Stimulated activated CD4-positive, alpha-beta T cell treated with anti-CD3 and anti-CD28 coated beads, Interleukin-1b, Interleukin-23, amount 100 ng/mL, for 48 hours (primary cell): ENCODE measurements at places on chromosomes 7 and 10.

DNA sequence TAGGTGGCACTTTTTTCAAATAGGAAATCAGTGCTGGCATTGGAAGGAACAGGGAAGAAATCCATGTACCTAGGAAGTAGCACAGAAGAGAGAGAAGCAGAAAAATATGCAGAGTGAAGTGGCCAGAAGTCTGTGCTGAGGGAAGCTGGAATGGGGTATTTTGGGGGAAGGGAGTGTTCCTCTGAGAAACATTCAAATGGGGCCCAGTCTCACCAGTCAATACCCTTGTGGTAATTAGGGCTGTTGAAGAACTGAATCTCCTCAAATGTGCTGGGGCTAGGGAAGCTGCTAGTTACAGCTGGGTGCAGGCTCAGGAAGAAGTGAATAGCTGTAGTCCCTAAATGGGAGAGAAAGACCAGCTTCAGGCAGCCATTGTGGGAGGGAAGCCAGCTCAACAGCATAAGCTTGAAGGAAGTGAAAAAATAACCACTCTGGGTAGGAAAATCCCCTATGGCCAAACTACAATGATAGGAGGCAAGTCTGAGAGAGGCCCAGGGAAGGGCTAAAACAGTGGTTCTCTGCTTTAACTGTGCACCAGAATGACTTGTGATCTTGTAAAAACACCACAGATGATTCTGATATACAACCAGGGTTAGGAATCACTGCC lies 7.6 kb downstream of the NDST2 start:
- DNase-seq = no peak

DNA sequence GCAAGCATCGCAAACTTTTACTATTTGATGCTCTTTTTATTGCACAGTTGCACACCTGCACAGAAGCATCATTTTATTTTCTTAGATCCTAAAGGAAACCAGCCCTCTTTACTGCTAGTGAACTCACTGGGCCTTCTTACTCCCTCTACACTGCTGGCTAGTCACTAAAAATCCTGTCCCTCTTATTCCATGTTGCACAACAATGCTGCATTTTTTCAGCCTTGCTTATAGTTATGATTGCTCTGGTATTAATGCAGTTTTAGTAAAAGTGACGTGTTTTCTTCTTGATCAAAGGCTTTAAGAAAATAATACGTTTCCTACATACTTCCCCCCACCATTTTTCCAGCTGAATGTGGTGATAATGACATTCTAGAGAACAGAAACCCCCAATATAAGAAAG lies 132.9 kb upstream of the FAM3C start:
- no peak for DNase-seq

- peak; percentile 21 for DNase-seq
These were observed 621 bp upstream of the MORN4 start for GRCh38 chr10:97633921-97634320.

DNA sequence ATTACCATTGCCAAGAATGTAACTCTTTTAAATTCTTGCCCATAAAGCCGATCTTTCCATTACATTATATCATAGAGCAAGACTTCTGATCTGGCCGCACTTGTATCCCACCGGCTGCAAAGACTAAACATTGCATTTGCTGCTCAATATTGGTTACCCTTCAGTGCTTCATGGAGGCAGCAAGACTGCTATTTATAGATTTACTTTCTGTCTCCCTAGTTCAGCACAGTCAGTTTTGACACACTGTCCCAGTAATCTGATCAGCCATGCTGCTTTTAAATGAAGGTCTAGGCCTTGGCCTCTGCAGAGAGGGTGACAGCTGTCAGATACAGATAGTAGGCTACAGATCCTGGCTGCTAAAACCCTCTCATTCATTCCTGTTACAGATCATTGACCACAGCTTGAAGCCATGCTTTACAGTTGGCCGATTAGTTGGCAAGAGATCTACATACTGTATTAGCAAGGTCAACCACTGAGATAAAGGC lies 562.6 kb upstream of the GALNT17 start:
- no peak for DNase-seq

DNA sequence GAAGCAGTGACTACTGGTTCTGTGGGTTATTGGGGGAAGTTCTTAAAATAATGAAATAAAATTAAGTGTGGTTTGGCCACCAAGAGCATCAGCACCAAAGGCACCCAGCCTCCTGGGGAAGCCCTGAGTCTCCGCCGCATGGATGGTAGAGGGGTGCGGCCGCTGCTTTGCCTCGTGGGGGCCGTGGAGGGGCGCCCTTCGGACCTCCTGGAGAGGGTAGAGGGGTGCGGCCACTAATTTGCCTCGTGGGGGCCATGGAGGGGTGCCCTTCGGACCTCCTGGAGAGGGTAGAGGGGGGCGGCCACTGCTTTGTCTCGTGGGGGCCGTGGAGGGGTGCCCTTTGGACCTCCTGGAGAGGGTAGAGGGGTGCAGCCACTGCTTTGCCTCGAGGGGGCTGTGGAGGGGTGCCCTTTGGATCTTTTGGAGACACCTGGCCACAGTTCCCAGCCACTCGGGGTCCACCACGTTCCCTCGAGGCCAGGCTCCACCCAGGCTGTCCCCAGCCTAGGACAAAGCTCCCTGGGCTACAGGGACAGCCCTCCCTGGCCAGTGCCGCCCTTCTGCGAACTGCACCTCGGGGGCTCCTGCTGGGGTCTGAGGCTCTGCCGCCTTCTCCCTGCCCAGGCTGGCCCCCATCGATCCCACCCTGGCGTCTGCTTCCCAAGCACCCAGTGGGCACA lies 535.1 kb downstream of the PTPRN2 start:
- no peak for DNase-seq

DNA sequence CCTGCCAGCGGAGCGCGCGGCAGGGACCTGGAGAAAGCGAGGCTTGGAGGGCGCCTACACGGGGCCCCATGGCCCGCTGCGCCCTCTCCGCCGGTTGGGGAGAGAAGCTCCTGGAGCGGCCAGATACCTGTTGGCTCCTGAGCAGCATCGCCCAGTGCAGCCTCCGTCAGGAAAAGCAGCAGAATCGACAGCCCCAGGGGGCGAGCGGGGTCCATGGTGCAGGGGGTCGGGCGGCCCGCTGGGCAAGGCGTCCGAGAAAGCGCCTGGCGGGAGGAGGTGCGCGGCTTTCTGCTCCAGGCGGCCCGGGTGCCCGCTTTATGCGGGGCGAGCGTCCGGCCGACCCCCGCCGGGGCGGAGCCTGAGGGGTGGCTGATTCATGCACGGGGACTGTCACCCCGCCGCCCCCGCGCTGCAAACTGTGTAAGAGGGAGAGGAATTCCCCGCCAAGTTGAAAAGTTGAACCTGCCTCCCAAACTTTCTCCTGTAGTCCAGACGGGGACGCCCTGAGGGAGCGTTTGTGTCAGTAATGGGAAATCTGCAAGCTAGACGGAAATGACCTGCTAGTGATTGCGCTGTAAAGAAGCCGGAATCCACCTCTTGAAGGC lies at the start of gene TFPI2:
TSS of gene TFPI2 (minus strand) at position 290 of the 605 bp plus-strand sequence. CDS start at position 215, 75 bp downstream.
- peak; percentile 13 for DNase-seq

DNA sequence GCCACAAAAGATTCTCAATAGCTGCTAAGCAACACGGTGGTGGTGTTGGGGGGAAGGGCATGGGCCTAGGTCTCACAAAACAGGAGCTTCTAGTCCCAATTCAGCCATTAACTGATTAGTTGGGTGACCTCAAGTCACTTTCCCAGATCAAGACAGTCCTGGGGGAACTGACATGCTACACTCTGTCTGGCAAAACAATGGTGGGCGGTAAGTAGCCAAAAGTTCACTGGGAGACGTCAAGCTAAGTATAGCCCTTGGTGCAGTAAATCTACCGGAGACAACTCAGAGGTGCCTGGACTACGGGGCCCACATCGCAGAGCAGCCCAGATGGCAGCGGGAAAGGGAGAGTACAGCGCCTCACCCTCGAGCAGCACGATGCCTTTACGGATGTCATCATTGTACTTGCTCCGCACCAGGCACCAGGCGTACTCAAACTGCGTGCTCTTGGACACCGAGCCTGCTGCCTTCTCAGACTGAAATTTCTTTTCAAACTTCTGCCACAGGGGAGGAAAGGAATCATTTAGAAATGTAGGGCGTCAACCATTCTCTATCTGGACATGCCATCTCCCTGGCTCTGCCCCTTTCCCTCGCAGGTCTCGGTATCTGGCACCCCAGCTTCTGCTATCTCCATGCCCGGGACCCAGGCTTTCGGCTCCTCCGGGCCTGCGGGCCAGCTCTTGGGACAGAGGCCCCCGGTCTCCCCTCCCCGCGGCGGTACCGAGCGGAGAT lies 1.1 kb downstream of the FIS1 start:
- DNase-seq = no peak
